ENCODE measurements at places on chromosomes 2 and 18. TPM values are rescaled to one million over a fixed set of nuclear protein-coding genes. Genes with fewer than 3 reads are reported as not detected.

GRCh38 chr2:9809064-9809356 lies 34.3 kb upstream of the TAF1B start:
- DNase-seq: no peak

- no peak for DNase-seq
These were observed 126.2 kb downstream of the PDE1A start for GRCh38 chr2:182300608-182301007.

DNA sequence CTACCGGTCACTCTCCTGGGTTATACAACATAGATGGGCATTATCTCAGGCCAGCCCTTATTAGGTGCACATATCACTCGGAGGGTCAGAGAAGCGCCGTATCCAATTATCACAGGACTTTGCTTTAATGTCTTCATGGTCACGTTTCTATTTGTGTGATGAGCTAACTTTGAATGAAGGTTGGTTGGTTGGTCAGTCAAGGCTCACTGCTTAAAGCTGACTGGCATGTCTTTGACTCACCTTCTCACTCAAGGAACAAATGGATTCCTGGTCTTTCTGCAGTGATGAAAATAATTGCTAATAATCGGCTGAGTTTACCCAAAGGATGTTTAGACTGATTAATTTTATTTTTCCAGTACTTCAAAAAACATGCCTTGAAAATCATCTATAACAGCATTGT lies 39.7 kb downstream of the COLEC12 start:
- no peak for DNase-seq

DNA sequence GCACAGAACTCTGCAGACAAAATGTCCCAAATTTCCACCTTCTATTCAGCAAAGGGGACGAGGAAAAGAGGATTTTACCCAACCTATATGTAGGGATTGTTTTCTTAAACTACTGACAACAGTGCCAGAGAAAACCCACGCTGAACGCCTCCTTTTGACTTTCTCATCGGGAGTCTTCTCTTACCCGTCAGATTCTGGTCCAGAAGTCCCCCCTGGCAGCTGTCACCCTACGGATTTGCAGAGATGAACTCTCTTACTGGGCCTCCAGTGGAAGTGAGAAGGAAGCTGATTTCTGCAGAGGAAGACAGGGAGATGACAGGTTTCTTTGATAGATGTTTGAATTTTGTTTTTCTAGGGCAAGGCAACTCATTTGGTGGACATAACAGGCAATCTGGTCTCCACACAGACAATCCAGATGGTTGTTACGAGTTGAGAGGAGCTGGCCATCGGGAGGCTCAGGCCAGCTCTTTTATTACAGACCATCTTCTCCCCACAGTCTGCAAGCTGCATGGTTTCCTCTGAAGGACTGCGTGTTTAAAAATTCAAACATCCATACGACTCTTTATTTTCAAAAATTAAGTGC lies 804.3 kb downstream of the RNF144A start:
- no peak for DNase-seq

- DNase-seq: no peak
These were observed 370.6 kb upstream of the CDH20 start for GRCh38 chr18:60962625-60963024.

The STARD6 gene
- not detected for total RNA-seq

GRCh38 chr2:181723731-181724130 lies 43.4 kb upstream of the NEUROD1 start:
- no peak for DNase-seq

The TMEM247 gene
- total RNA-seq: not detected

GRCh38 chr2:10494351-10495066 lies 46.4 kb upstream of the ODC1 start:
- no peak for DNase-seq

DNA sequence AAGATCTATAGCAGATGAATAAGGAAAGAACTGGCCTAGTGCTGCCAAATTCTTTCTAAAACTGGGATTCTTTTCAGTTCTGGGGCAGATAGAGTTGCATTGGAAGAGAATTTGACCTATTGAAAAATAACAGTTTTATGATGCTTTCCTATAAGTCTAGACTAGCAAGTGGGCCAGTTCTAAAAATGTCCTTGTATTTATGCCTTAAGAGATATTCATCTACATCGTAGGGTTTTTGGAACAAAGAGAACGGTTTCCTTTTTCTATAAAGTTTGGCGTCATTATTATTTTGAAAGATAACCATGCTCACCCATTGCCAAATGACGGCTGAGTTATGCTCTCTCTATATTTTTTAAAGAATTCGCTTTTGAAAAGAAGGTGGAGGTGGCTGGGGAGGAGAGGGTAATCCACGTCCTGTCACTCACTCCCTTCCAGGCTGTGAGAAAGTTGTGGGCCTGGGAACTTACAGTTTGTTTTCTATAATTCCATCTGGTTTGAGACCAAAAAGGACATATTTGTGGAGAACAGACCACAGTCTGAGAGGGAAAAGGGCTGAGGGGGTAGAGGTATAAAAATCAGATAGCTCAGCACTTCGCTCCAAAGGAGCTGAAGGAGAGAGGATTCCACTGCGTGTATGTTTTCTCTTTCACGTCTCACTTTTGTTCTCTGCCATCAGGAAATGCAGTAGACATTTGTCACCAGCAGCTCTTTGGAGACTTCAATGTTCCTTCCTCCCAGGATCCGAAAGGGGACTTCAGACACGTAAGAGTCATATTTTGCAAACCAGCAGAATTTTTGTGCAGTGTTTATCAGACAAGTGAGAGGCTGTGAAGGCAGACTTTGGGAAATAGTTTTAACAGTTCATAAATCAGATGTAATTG lies 281.9 kb upstream of the FN1 start:
- no peak for DNase-seq

The UGT1A4 gene
- not detected for total RNA-seq

- no peak for DNase-seq
These were observed 39.3 kb downstream of the ICOS start for GRCh38 chr2:203975912-203976311.

The ANO7 gene
- total RNA-seq: 0.63 TPM

The SLC4A3 gene
- 0.05 TPM for total RNA-seq

All from activated T-cell treated with anti-CD3 and anti-CD28 coated beads, Interleukin-2, amount 50 U/mL, for 4 hours (primary cell).